ENCODE measurements at places on chromosomes 3 and 15.
A peak's percentile ranks its signal among the peaks of the same experiment; 100 is the strongest.

GRCh38 chr3:85670634-85671205, 711.9 kb downstream of the CADM2 start:
- DNase-seq: no peak

GRCh38 chr3:72214066-72214951, 429.4 kb upstream of the PROK2 start:
- peak; percentile 25 for DNase-seq

- DNase-seq: no peak
These were observed 42.9 kb downstream of the PIAS1 start for GRCh38 chr15:68097029-68097428.

- DNase-seq: peak; percentile 77
These were observed 62.4 kb downstream of the CD200 start for GRCh38 chr3:112395181-112395895.

DNA sequence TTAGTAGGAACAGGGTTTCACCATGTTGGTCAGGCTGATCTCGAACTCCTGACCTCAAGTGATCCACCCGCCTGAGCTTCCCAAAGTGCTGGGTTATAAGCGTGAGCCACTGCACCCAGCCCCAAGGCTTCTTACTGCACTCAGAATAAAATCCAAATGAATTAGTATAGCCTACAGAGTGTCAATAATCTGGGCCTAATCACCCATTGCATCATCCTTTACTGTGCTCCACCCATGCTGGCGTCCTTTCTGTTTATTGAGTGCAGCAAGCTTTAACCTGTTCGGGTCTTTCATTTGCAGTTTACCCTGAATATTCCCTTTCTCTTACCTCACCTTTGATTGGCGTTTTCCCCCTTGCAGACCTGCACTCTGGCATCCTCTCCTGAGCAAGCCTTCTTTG, 77.7 kb downstream of the CEP63 start:
- no peak for DNase-seq

- DNase-seq: no peak
These were observed 3.5 kb downstream of the FEM1B start for GRCh38 chr15:68281008-68281407.

DNA sequence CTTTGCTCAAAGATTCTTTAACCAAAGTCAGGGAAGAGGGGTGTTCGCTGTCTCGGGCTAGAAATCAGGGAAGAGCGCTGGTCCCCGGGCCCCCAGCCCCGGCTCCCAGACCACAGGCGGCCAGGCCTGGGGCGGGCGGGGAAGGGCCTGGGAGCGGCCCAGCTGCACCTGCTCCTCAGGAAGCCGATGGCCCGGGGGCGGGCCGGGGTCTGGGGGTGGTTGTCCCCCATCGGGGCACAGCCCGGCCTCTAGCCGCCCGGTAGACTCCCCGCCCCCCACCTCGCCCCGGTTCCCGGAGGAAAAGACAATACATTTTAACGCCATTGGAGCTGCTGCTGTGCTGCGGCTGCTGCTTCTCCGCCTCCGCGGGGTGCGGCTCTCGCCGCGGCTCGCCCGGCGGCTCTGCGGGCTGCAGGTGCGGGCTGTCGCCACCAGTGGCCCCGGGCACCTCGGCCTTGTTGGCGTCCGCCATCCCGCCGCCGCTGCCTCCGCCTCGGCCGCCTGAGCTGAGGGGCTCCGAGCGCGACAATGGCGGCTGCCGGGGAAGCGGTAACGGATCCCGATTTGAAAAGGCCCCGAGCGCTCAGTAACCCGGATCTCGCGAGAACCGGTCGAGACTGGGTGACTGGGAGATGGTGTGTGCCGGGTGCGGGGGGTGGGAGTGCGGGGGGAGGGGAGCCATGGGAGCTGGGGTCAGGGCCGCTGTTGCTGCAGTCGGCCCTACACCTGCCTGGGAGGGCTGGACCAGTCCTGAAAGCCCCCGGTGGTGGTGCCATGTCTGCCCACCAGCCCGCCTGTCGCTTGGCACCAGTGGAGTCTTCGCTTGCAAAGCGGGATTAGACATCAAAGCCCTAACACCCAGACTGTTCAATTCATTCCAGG, at the start of gene MYEF2:
Gene MYEF2, minus strand, starts transcription at position 530 of the 882 bp plus-strand sequence. Its CDS starts 58 bp downstream, at position 472.
- peak; percentile 62 for DNase-seq

DNA sequence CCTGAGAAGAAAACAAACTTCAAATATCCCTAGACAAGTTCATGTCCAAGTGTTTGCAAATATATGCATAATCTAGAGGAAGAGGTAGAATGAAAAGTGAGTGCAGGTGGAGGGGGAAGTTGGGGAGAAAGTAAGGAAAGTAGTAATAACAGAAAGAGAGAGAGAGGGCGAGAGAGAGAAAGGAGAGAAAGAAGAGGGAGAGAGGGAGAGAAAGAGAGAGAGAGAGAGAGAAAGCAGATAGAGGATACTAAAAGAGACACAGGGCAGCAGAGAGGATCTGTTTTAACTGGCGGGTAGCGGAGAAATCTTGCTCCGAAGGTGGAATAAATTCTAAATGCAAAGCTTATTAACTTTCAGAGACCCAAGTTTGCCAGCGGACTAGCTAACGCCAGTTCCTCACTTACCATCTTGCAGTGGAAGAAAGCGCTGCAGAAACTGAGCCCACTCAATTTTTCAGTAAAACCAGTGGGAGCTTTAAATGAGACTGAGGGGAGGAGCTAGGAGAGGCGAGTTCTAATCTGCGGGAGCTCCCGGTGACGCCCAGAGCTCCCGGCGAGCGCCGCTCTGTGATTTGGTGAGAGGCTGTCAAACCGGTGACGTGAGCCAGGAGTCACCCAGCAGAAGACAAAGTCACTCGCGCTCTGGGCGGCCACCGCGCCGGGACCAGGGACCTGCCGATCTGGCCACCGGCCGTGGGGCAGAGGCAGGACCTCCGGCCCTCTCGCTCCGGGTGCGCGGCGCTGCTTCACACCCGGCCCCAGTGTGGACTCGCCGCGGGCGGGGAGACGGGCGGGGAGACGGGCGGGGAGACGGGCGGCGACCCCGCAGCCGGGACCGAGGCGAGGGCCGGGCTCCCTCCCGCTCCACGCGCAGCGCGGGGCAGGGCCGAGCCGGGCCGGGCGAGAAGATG, at the start of gene GMNC:
Gene GMNC, minus strand, starts transcription at position 486 of the 910 bp plus-strand sequence. Its CDS starts 79 bp downstream, at position 407.
- peak; percentile 54 for DNase-seq

Measured in AG10803 (cell line).